CD4-positive, alpha-beta T cell treated with Interferon alpha-2 for 1 hour (primary cell): ENCODE measurements at places on chromosomes 13 and 19.

DNA sequence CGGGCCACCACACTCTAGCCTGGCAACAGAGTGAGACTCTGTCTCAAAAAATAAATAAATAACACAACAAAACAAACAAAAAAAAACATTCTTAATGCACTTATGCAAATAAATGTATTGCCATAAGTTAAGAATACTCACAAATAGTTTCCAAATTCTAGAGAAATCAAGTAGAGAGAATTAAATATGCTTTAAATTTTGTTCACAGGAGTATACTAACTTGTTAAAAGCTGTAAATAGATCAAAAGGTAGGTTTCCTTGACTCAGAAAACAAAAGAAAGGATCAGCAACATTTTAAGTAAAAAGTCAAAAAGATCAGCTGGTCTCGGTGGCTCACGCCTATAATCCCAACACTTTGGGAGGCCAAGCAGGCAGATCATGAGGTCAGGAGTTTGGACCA, 50.5 kb upstream of the ZNF429 start:
- DNase-seq: no peak

DNA sequence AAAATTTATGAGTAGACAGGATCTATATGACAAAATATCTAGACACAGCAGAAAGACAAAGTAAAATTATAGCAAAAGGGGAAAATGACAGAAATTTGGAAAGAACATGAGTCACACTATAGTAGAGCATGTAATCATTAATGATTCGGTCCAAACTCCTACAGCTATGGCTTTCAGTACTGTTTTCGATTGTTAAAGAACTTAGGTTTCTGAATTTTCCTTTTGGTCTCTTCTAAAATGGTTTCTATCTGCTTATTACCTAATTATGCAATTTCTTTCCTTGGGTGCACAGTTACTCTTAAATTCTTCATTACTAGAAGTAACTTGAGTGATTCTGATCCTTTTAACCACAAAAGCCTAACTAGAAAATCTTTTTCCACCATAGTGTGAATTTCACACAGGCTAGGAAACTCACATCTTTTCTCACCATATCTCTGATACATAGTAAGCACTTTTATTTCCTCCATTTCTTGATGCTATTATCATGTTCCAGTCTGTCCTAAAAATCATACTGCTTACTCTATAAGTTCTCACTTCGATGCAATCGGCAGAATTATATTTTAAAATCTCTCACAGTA, 1101.4 kb downstream of the PCDH9 start:
- no peak for DNase-seq

DNA sequence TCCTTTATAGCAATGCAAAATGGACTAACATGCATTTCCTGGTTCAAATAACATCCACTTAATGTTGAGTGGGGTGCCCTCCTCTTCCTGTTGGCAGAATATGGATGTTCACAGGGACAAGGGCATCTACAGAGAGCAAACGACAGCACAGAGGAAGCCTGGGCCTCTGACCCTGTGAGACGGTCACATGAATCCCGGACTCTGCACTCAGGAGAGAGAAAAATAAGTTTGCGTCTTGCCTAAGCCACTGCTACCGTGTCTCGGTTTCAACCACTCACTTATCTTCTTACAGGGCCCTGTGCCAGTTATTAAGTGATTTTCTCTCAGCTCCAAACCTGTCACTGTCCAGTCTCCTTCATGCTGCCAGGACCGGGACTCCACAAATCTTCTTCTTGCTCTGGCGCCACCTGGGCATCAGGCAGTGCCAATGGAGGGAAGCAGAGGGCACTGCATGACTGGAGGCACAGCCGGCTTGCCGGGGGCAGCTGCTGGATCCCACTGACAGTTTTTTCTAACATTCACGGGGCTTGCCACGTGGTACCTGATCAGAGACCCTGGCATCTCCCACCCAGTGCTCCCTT, 11.8 kb downstream of the LIG1 start:
- DNase-seq: no peak

GRCh38 chr13:101490406-101491015, 38.0 kb downstream of the ITGBL1 start:
- DNase-seq: no peak

- no peak for DNase-seq
Observed at GRCh38 chr13:84705982-84706710, 823.9 kb upstream of the SLITRK1 start.

DNA sequence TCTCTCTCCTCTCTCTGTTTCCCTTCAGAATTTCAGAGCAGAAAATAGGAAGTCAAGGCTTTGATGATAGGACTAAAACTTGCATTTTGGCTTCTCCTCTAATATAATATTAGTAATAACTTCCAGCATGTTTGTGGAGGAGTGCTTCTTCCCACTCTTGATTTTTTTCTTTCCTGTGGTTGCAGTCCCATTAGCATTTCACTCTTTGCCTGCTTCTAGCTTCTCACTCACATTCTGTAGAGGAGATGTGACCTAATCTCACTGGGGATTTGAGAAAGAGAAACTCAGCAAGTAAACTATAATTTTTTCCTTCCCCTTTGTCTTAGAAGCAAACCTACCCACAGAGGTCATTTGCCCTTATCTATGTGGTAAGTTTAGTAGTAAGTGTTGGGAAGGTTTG, 169.4 kb upstream of the HTR2A start:
- DNase-seq: no peak

- no peak for DNase-seq
Observed at GRCh38 chr19:56955637-56956216, 115.2 kb upstream of the PEG3 start.

DNA sequence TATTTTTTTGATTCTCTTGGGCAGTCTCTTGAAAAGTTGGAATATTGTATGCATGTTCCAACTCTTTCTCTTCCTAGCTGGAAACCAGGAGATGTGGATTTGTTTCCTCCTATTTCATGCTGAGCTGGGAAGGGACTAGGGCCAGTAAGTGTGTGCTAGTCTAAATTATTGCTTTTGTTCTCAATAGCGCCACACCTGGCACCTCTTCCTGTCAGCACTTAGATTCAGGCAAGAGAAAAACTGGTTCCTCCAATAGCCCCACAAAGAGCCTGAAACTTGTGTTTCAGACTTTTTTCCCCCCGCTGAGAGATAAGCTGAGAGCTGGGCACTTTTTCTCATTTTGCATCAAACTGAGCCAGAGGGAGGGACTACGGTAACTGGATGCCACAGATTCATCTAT, 353.4 kb downstream of the OLFM4 start:
- no peak for DNase-seq
